A549 treated with dexamethasone at 1 μM for 4 hours (cell line): ENCODE measurements at places on chromosomes 1 and 21. TPM values are rescaled to one million over a fixed set of nuclear protein-coding genes. Genes with fewer than 3 reads are reported as not detected.

Gene REN
- total RNA-seq = 0.08 TPM in 1 of 5 replicates, not detected in the others

Gene RBM11
- total RNA-seq = not detected in 5 replicates

Gene PLEKHA6
- total RNA-seq = 23.6 to 47.3 TPM (median 41.4 TPM) in 5 replicates

Gene MANEAL
- total RNA-seq = 20.6 to 26.6 TPM (median 26.3 TPM) in 5 replicates

Gene ZBED6
- 1.3 to 9.0 TPM (median 6.6 TPM) in 5 replicates for total RNA-seq

Gene CCDC28B
- 0.71 to 1.5 TPM (median 1.3 TPM) in 5 replicates for total RNA-seq

Gene RRAGC
- total RNA-seq = 28.6 to 34.1 TPM (median 31.5 TPM) in 5 replicates

Gene RIMS3
- 0.78 to 1.5 TPM (median 1.3 TPM) in 5 replicates for total RNA-seq

Gene FCN3
- total RNA-seq = not detected in 5 replicates

Gene APCS
- total RNA-seq = 0.08 TPM in 1 of 5 replicates, not detected in the others

Gene OR6K3
- not detected in 5 replicates for total RNA-seq

Gene XCL1
- not detected in 5 replicates for total RNA-seq

Gene OR2L2
- 0.02 TPM in 1 of 5 replicates, not detected in the others for total RNA-seq

Gene LHX8
- total RNA-seq = 0.71 to 1.1 TPM (median 0.86 TPM) in 5 replicates

Gene PGD
- total RNA-seq = 1,156 to 1,308 TPM (median 1,218 TPM) in 5 replicates

Gene GFI1
- total RNA-seq = 0.08 to 0.30 TPM (median 0.23 TPM) in 5 replicates

Gene CFAP45
- 0.53 to 0.80 TPM (median 0.75 TPM) in 5 replicates for total RNA-seq

Gene RIIAD1
- not detected in 5 replicates for total RNA-seq

Gene CNR2
- 0.02 TPM in 1 of 5 replicates, not detected in the others for total RNA-seq

Gene FOXO6
- 0.46 to 0.94 TPM (median 0.84 TPM) in 5 replicates for total RNA-seq

Gene GJA9
- total RNA-seq = 0.05 to 0.06 TPM (median 0.05 TPM) in 3 of 5 replicates, not detected in the others

Gene HAX1
- 94.7 to 110 TPM (median 97.8 TPM) in 5 replicates for total RNA-seq

Gene SWT1
- total RNA-seq = 1.5 to 2.0 TPM (median 1.8 TPM) in 5 replicates

Gene GPR37L1
- total RNA-seq = 0.12 to 0.18 TPM (median 0.14 TPM) in 5 replicates

Gene TMPRSS3
- 0.09 to 0.53 TPM (median 0.21 TPM) in 5 replicates for total RNA-seq
